ENCODE measurements at places on chromosomes 7 and 10.

- DNase-seq, result no peak
Observed at GRCh38 chr10:101018118-101018599, 12.8 kb downstream of the PDZD7 start.

DNA sequence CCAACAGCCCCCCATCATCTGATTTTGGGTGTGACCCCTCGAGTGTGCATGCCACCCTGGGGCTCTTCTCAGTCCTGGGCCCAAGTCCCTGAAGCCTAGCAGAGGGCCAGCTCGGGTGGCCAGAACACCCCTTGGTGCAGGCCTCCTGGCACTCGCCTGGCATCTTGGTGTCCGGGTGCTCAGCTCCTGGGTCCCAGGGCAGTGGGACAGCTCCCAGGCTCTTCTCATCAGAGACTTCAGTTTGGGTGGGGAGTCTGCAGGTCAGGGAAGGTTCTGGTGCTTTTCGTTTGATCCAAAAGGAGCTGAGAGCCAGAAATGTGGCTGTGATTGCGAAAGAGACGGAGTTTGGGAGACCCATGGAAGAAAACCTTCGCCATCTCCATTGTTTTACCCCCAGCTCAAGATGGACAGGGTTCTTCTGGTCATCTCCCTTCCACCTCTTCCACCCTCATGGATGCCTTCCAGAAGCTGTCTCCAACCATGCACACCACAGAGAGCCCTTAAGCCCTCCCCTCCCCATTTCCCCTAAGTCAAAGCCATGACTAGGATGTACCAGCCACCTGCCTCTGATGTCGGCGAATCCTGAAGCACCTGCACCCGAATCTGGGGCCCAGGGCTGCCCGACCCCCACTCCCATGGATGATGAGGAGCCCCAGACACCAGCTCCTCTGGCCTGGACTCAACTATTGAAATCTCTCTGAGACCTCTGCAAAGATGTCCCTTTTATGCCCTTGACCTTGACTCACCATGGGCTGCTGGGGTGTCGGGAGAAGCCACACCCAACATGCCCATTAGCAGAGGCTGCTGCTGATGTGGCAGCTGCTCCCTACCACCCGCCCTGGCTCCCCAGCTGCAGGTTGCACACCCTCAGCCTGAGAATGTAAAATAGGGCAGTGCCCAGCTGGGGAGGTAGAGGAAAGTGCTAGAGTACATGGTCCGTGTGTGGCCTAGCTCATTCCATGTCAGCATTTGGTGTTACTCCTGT is 55.3 kb downstream of the ADCYAP1R1 start:
- no peak for DNase-seq

DNA sequence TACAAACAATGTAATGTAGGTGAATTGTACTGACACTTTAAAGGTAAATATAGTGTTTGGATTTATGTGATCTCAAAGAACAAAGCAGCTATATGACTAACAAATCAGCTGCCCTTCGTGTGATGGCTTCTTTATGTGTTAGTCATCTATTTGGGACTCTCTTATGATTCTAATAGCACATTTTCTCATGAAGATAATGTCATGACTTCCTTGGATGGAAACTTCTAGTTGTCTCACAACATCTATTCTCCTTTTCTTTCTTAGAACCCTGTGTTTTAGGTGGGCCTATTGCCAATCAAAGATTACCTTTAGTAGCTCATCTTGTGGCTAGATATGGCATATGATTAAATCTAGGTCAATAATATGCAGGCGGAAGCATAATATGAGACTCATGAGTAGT is 45.0 kb downstream of the TMEM106B start:
- DNase-seq, result no peak

DNA sequence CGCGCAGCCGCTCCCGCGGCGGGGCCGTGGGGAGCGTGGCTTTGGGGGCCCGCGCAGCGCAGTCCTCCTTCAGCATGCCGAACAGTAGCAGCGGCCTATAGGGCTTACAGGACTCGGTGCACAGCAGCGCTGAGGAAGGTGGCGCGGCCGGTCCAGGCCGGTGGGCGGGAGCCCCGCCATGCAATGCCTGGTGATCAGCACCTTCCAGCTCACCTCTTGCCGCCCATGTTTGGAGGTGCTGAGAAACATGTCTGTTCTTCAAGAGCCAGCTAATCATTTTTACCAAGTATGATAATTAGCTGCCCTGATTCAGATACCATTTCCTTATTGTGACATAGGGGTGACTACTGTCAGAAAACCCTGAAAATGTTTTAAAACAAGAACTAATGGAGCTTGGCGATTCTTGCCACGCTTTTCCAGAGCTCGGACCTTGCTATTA is 33.5 kb upstream of the SFTPD start:
- no peak for DNase-seq

DNA sequence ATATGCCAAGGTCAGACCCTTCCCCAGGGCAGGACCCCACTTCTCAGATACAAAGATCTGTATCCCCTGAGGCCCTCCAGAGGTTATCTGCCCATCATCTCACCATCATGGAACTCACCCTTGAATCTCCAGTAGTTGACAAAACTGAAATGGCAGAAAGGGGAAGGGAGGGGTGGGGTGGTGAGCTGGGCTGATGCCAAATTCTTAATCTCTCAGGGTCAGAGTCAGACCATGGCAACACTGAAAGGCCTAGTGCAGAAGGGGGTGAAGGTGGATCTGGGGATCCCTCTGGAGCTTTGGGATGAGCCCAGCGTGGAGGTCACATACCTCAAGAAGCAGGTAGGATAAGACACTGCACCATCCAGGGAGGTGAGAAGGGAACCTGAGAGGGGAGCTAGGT is 3.1 kb downstream of the CNPY4 start:
- no peak for DNase-seq

GRCh38 chr10:14372606-14373005 is 41.9 kb upstream of the FRMD4A start:
- no peak for DNase-seq

DNA sequence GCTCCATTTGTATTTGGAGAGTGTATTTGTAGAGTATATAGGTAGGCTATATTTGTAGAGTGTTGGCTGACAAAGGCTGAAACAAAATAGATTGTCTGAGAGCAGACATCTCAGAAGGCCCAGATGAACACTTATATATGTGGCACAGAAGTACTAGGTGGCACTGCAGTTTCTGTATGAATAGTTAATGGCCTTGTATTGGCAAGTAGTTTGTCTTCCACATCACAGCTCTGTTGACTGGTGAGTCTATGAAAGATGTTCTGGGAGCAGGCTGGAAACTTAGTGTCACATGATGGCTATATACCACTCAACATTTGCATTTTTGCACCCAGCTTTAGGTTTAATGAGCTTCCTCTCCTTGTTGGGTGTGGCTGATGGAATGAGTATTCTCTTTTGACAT is 51.9 kb downstream of the CCNY start:
- no peak for DNase-seq

DNA sequence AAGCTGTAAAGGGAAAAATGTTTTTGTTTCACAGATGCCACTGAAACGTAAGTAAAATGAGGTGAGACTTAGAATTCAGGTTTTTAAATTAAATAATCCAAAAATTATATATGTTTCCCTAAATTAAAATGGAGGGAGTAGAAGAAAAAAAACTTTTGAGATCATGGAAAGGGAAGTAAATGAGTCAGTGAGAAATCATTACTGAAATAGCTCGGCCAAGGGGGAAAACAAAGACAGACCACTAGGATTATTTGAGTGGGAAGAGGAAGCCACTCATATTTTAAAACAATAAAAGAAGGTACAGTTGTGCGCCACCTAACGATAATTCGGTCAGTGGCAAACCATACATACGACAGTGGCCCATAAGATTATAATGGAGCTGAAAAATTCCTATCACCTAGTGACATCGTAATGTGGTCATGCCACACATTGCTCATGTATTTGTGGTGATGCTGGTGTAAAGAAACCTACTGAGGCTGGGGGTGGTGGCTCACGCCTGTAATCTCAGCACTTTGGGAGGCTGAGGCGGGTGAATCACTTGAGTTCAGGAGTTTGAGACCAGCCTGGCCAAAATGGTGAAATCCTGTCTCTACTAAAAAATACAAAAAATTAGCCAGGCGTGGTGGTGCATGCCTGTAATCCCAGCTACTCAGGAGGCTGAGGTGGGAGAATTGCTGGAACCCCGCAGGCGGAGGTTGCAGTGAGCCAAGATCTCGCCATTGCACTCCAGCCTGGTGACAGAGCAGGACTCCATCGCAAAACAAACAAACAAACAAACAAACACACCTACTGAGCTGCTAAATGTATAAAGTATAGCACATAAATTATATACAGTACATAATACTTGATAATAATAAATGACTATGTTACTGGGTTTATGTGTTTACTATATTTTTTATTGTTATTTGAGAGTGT is 64.7 kb downstream of the MKX start:
- no peak for DNase-seq

- DNase-seq, result no peak
Observed at GRCh38 chr10:120979435-120980278, 128.5 kb downstream of the WDR11 start.

DNA sequence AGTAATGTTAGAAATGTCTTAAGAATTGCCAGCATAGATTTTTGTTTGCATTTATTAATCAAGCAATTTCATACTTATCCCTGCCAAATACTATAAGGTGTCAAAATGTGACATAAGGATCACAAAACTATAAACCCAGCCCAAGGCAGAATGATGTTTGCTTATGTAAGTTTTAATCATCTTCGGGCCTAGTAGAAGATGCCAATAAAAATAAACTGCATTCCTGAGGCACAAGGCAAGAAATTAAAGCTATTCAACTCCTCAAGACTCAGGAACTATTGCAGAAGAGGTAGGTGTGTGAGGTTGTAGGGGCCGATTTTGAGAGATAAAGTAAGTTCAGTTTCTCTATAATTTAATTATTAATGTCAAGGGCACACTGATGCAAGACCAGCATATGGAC is 189.4 kb upstream of the AHR start:
- no peak for DNase-seq

Data from stimulated activated CD8-positive, alpha-beta memory T cell treated with anti-CD3 and anti-CD28 coated beads, Interleukin-15, amount 100 ng/mL, for 24 hours (primary cell).